Stimulated activated CD8-positive, alpha-beta memory T cell treated with anti-CD3 and anti-CD28 coated beads, Interleukin-4, amount 100 ng/mL, for 48 hours (primary cell): ENCODE measurements at places on chromosomes 2 and 18.

GRCh38 chr2:41329040-41329439 lies 718.8 kb upstream of the PKDCC start:
- no peak for DNase-seq

GRCh38 chr18:37176621-37176934 lies 347.7 kb downstream of the KIAA1328 start:
- no peak for DNase-seq

DNA sequence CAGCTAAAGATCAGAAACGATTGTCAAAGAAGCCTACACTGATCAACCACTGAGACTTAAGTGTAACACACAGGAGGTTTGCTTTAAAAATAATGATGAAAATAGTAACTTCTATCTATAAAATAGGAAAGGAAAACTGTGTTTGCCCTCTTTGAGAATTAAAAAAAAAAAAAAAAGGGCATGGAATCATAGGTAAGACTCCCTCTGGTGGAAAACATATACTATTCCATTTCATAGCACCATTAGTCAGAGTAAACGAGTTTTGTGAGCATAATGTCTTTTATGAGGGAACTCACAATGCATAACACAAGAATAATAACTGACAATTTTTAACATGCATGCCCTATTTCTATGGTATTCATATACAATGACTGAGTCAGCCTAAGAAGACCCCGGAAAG lies 36.3 kb downstream of the SLC35F5 start:
- DNase-seq = no peak

GRCh38 chr18:48607056-48607984 lies 68.5 kb downstream of the CTIF start:
- DNase-seq = no peak

GRCh38 chr2:54336136-54336976 lies 80.3 kb upstream of the TSPYL6 start:
- DNase-seq = no peak
